ENCODE measurements at places on chromosomes 16 and 17. TPM values are rescaled to one million over a fixed set of nuclear protein-coding genes. Genes with fewer than 3 reads are reported as not detected.

- no peak for DNase-seq
Measured at GRCh38 chr17:77848257-77848656, 110.2 kb upstream of the TNRC6C start.

- DNase-seq, result peak; percentile 45
Measured at GRCh38 chr17:39208893-39209292, 8.8 kb downstream of the RPL19 start.

DNA sequence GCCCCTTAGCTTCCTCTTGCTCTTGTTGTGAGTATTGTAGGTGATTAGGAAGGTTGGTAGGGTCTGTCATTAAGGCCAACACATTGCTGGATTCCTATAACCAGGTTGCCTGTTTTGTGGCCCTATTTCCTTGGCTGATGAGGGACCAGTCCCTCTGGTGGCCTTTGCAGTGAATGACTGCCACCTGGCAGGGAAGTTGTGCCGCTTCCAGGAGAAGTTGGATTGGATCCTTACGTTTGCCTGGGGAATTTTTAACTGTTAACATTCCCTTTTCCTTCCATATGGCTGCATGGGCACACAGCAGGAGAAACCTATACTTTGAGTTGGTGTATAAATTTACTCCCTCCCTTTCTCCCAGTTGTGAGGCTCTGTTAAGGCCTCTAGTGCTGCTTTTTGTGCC is 32.4 kb downstream of the LCMT1 start:
- no peak for DNase-seq

DNA sequence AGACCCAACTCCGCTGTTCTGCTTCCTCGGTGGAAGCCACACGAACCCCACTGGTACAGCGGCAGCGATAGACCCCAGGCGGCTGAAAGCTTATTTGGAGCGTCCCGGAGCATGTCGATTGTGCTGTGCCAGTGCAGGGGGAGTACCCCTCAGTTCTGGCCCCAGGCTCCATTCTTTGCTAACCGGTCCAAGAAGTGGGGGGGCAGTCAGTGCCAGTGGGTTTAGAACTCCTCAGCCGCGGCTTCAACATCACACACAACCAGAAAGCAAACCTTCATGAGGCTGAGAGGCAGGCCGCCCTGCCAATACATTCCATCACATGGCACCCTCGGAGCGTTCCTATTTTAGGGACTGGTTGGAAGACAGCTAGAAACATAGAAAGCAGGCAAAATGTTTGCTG is 1.7 kb upstream of the MNT start:
- DNase-seq, result no peak

GRCh38 chr16:1788708-1789100 is 4.8 kb downstream of the IGFALS start:
- DNase-seq, result no peak

The FADS6 gene
- total RNA-seq, result not detected

DNA sequence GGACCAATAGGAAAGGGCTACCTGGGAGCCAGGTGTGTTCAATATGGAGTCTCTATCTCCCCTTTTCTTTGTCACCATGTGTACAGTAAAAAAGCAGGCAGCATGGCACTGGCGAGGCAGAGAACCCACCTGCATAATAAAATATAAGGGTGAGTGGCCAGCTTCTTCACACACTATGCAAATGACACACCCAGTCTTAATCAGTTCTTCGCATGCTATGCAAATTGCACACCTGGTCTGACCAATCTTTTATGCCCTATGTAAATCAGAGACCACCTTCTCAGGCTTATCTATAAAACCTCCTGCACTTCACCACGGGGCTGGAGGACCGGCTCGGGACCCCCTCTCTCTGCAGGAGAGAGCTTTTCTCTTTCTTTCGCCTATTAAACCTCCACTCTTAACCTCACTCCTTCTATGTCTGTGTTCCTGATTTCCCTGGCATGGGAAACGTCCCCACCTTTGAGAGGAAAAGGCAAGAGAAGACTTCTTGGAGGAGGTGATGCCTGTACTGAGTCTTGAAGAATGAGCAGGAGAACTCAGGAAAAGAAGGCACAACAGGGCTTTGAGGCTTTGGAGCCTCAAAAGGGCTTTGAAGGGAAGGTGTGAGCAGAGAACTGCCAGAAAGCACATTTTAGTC is 502.1 kb downstream of the GRIN2A start:
- DNase-seq, result no peak

DNA sequence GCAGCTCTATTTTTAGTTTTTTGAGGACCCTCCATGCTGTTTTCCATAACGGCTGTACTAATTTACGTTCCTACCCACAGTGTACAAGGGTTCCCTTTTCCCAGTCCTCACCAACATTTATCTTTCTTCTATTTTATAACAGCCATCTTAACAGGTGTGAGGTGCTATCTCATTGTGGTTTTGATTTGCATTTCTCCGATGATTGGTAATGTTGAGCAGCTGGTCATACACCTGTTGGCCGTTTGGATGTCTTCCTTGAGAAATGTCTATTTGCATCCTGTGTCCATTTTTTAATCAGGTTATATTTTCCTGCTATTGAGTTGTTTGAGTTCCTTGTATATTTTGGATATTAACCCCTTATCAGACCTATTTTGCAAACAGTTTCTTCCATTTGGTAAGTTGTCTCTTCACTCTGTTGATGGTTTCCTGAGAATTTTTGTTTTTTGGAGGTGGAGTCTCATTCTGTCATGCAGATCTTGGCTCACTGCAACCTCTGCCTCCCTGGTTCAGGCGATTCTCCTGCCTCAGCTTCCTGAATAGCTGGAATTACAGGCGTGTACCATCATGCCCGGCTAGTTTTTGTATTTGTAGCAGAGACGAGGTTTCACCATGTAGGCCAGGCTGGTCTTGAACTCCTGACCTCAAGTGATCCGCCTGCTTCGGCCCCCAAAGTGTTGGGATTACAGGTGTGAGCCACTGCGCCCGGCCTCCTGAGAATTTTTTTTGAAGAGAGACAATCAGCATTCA is 279.6 kb downstream of the SNX29 start:
- no peak for DNase-seq

The HSPB9 gene
- 0.33 TPM for total RNA-seq

GRCh38 chr17:32609085-32609484 is 122.3 kb downstream of the CDK5R1 start:
- peak; percentile 67 for DNase-seq

DNA sequence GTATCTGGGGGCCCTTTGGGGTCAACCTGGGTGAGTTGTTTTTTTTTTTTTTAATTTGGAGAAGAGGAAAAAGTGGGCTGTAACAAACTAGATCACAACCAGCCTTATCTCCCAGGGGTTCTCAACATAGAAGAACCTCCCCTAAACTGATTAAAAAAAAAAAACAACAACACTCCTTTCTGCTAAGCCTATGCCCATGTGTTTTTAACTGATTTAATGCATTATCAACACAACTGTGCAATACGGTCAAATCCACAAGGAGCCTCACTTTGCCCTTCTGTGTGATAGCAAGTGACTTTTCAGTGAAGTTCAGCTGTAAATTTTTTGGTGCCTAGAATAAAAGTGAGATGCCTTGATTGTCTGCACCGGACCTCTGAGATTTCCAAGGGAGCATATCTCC is 646 bp downstream of the MYH11 start:
- DNase-seq, result no peak

- DNase-seq, result no peak
Measured at GRCh38 chr17:73586275-73586832, 57.9 kb downstream of the SDK2 start.

GRCh38 chr16:27084307-27085028 is 17.7 kb downstream of the C16orf82 start:
- no peak for DNase-seq

The KRTAP2-2 gene
- total RNA-seq, result not detected

DNA sequence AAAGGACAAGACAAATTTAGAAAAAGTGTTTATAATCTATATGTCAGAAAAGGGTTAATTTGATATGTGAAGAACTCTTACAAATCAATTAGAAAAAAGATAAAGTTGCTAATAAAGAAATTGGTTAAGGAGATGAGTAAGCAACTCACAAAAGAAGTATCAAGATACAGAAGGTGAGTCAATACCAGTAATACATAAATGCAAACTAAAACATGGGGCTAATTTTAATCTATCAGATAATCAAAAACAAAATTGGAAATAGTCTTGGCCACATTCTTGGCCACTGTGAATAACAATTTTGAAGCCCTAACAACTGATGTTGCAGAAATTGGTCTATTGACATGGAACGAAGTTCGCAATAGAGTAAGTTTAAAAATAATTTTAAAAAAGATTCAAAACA is 6.8 kb downstream of the DHRS7C start:
- no peak for DNase-seq

GRCh38 chr17:1267471-1267943 is 2.7 kb upstream of the BHLHA9 start:
- DNase-seq, result no peak

Measured in activated naive CD8-positive, alpha-beta T cell treated with anti-CD3 and anti-CD28 coated beads for 36 hours (primary cell).